ENCODE measurements at places on chromosomes 7 and 10.

DNA sequence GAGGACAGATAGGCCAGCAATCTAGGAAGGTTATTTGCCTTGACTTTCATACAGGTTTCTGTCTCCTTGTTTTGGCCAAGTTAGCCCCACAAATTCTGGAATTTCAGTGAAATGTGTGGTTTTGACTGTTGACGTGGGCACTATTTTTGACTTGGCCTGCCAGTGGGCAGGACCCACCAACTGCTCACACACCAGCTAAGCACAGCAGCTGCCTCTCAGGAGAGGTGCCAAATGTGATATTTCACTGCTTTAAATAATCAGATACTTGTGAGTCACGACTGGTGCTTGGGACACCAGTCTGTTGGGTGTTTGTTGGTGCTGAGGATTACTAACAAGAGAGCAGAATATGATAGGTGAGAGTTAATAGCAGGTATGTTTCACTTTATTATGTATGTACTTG is 409.7 kb upstream of the MTPN start:
- H3K27ac ChIP-seq: no peak overlapping the region
- DNase-seq: no peak
- H3K4me3 ChIP-seq: no peak overlapping the region
- no peaks in the 10 kb centered on the region for H3K4me1 ChIP-seq
- H3K36me3 ChIP-seq: no peaks in the 10 kb centered on the region

- DNase-seq: no peak
- no peak overlapping the region for H3K4me3 ChIP-seq
- no peaks in the 10 kb centered on the region for H3K36me3 ChIP-seq
- no peaks in the 10 kb centered on the region for H3K27me3 ChIP-seq
- H3K27ac ChIP-seq: no peak overlapping the region
- H3K4me1 ChIP-seq: no peaks in the 10 kb centered on the region
Measured at GRCh38 chr10:83542774-83543411, 596.4 kb upstream of the GHITM start.

DNA sequence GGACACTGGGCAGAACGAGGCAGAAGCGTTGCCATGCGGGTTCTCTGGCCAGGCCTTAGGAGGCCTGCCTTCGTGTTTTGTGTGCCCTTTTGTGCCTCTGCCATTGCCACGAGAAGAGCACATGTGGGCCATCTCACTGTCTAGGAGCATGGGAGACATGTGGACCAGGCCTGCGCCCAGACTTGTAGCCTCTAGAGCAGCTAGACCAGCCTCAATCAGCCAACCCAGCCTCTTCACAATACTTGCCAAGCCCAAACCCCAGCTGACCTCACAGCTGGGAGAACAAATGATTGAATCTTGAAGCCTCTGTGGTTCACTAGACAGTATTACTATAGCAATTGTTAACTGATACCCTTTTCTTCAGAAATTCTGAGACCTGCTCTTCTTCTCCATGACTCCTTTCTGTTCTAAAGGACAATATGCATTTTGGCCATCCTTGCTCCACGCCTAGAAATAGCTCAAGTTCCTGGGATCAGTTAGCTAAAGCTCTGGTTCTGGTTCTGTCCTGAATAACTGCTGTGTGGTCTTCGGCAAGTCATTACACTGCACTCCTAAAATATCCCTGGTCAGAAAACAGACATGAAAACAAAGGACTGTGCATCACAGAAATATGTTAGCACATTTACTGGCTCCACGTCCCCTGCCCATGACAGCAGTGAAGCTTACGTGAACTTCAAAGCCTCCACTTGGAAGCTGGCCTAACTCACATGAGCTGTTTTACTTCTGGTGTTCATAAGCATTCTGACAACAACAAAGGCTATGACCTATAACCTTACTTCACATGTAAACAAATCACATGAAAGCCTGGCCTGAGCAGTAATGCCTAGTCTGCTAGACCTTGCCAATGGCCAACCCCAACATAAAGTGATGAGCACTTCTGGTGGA is 72.3 kb upstream of the MKRN1 start:
- no peak overlapping the region for H3K4me3 ChIP-seq
- H3K27me3 ChIP-seq: no peaks in the 10 kb centered on the region
- H3K27ac ChIP-seq: no peak overlapping the region
- no peaks in the 10 kb centered on the region for H3K4me1 ChIP-seq

DNA sequence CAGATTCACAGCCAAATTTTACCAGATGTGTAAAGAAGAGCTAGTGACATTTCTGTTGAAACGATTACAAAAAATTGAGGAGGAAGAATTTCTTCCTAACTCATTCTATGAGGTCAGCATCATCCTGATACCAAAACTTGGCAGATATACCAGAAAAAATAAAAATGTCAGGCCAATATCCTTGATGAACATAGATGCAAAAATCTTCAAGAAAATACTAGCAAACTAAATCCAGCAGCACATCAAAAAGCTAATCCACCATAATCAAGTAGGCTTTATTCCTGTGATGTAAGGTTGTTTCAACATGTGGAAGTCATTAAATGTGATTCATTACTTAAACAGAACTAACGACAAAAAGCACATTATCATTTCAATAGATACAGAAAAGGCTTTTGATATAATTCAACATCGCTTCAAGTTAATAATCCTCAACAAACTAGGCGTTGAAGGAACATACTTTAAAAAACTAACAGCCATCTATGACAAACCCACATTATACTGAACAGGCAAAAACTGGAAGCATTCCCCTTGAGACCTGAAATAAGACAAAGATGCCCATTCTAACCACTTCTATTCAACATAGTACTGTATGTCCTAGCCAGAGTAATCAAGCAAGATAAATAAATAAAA is 807.7 kb upstream of the ZWINT start:
- no peak overlapping the region for H3K27ac ChIP-seq
- H3K27me3 ChIP-seq: no peaks in the 10 kb centered on the region
- no peaks in the 10 kb centered on the region for H3K4me1 ChIP-seq
- H3K36me3 ChIP-seq: no peaks in the 10 kb centered on the region
- no peak for DNase-seq
- no peak overlapping the region for H3K4me3 ChIP-seq

All from esophagus squamous epithelium (tissue), 5 donors.